ENCODE measurements at places on chromosomes 13 and 19.

GRCh38 chr19:42109896-42110295 lies 22.4 kb downstream of the POU2F2 start:
- no peak for DNase-seq

DNA sequence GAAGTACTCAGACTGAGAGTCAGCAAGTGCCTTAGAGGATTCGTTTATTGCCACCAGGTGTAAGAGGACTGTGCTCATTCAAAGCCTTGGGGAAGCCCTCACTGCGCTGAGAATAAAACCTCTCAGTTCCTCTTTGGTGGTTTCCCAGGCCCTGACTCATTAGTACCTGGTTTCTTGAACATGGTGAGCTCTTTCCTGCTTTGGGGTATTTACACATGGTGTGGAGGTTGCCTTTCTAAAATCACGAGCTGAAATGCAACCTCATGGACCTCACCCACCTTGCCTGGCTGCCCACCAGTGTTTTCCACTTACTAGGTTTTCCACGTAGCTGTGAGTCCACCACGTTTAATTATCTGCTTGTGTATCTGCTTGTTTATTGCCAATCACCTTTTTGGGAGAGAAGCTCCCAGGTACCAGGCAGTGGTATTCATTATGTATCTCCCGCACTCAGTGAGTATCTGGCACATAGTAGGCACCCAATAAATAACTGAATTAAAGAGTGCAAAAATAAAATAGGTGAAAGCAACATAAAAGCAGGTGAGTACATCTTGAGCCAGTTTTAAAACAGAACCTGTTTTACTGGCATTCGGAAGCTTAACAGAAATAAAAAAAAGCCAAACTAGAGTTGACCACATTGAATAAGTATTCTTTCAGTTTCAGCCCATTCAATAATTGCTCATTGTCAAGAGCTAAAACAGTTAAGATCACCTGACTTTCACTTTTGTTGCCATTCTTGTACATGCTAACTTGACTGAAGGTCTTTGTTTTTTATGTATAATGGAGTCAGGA lies 533.0 kb downstream of the MYO16 start:
- no peak for DNase-seq

- no peak for DNase-seq
Observed at GRCh38 chr13:43036351-43037250, 13.2 kb downstream of the DNAJC15 start.

- no peak for DNase-seq
Observed at GRCh38 chr13:94617389-94618000, 15.8 kb downstream of the GPR180 start.

GRCh38 chr19:32717496-32717895 lies 2.1 kb upstream of the TDRD12 start:
- no peak for DNase-seq

- DNase-seq, result no peak
Observed at GRCh38 chr19:18306209-18306887, 16.5 kb downstream of the LSM4 start.

GRCh38 chr13:76610819-76611415 lies 275.3 kb downstream of the KCTD12 start:
- DNase-seq, result no peak
